ENCODE measurements at places on chromosomes 2 and 18.
A peak's percentile ranks its signal among the peaks of the same experiment; 100 is the strongest.

GRCh38 chr2:218319813-218320365 is 27.6 kb upstream of the TMBIM1 start:
- no peak for DNase-seq

DNA sequence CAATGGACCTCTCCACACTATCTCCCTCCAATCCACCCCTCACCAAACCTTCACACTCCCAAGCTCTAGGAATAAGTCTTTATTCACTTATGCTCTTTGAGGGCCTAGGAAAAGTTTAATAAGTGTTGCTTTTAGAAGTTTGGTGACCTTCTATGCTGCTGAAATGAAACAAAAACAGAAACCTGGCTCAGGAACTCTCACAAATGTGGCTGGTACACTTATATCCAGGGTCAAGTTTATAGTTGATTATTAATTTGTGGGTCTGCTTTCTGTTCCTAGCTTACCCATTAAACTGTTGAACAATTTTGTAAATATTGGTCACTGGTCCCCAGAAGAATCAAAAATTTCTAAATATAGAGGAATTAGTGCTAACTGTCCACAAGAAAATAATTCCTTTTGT is 14.2 kb upstream of the ANKRD44 start:
- no peak for DNase-seq

GRCh38 chr2:172710584-172711047 is 25.0 kb upstream of the RAPGEF4 start:
- DNase-seq: peak; percentile 52

GRCh38 chr2:106800976-106801655 is 84.9 kb downstream of the ST6GAL2 start:
- DNase-seq: no peak

DNA sequence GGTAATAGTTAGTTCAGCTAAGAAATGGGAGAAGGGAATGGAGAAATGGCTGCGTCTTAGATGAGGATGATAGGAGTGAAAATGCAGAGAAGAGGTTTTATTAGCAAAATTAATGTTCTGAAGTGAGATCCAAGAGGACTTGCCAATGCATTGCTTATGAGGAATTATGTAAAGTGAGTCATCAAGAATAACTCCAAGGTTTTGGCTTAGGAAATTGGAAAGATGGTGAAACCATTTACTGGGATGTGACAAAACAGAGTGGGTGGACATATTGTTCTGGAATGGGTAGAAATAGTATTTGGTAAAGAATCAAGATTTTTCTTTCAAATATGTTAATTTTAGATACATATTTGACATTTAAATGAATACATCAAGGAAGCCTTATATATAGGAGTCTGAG is 306.6 kb upstream of the CYRIA start:
- no peak for DNase-seq

DNA sequence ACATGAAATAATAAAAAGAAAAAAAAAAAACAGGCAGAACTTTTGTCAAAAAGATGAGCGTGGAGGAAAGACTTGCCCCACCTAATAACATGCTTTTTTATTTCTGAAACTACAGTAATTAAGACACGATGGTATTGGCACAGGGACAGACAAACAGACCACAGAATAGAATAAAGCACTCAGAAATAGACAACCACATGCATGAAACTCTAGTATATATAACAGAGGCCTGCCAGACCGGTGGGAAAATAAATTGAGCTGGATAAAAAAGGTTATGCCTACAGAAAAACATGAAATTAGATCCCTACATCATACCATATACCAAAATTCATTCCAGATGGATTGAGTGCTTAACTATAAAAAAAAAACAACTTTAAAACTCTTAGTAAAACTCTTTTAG is 163.1 kb downstream of the NRP2 start:
- DNase-seq: no peak

DNA sequence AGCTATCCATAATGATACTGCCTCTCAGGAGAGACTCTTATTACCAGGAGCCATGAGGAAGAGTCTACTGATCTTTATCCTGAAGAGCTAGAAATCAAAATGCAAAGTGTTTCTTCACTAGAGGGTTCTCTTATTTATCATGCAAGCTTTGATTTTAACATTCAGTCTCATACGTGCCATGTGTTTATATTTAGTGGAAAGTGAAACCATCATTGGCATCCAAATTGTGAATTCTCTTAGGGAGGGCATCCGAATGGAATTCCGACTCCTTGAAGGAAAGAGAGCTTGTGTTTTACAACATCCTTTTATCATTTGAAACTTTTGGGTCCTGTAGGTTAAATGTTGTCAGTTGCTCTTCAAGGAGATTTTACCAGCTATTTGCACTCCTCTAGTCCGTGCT is 170.4 kb upstream of the SESTD1 start:
- DNase-seq: no peak

DNA sequence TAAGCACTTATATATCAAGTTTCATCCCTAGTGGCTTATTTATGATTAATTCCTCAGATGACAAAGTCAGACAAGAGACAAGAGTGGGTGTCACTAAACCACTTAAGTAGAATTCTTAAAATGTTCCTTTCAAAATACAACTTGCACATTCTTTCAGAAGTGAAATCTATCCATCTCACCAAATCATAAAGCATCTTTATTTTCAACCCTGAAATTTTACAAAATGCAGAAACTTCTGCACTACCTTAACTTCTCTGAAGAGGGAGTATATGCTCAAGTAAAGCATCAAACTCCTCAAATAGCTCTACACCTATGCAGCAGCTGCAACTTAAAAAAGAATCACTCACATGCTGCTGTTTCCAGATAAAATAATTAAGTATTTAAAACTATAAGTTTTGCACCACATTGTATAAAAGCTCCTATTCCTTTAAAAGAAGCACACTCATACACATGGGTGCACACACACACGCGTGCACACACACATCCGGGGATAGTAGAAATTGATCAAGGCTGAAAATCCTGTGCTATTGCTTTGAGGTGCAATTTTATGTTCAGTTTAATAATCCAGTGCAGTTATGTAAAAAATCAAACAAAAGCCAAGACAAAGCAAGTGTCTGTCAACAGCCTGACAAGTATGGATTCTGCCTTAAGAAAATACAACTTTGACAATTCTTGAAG is 244.5 kb downstream of the TCF4 start:
- no peak for DNase-seq

DNA sequence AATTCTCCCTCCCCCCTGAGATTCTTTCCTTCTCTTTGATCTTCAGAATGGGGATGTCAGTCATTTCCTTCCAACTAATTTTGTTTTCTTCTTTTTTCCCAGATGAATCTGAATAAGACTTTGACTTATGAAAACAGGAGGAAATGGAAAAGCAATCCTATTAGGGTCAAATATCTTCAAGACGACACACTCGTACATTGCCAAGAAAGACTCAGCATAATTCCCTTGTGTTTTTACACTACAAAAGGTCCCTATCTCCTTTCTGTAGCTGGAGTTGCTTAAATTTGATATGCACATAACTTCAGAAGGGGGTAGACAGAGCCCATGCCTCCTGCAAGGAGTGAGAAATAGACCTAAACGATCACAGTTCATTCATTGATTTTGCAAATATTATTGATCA is 230.3 kb upstream of the RBBP8 start:
- no peak for DNase-seq

DNA sequence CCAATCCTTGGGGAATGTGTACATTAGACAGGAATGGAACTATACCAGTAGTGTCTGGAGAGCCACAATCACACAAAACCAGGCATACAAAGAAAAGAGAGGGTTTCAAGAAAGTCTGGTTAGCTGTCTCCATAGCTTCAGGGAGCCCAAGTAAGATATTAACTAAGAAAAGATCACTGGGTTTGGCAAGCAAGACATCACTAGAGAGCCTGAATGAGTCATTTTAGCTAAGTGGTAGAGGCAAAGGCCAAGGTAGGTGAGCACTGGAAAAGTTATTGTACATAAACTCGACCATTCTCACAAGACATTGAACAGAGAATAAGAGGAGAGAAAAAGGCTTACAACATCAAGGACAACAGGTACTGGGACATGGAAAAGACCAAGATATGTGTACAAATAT is 143.8 kb upstream of the ARL4C start:
- no peak for DNase-seq

- no peak for DNase-seq
These were observed 76.5 kb downstream of the SDC1 start for GRCh38 chr2:20148426-20148922.

GRCh38 chr18:32764611-32765244 is 8.1 kb downstream of the KLHL14 start:
- DNase-seq: no peak

DNA sequence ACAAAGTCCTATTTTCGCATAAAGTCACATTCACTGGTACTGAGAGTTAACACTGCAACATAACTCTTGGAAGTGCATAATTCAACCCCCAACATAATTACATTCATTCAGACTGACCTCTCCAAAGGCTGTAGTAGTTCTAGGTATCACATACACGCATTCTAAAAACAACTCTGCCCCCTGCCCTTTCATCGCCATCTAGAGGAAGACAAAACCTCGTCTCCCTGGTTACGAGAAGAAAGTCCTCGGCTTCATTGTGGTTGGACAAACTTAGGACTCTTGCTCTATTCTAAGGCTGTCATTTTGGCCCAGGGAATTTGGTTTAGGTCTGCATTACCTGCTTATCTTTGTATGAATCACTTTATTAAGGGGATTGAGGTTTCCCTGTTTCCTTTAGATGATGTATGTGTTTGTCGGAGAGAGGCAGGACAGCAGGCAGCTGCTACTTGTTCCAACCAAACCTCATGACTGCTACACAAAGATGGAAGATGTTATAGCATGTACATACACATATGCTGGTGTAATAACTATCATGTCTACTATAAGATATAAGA is 215.4 kb upstream of the NRXN1 start:
- DNase-seq: no peak

DNA sequence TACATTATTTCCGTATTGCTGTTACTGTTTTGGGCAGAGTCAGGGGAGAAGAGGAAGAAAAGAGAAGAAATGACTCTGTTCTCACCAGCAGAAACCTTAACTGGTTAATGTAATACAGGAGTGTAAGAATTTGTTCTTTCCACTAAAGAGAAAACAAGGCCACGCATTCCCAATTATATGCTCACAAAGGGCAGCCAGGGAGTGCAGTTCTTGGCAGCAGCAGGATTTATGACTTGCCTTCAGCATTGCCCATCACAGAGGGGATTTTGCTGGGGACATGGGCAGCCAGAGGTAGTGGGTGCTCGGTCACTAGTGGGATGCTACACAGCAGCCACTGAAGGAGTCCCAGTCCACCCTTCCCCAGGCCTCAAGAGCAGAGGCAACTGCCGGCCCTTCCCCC is 18.4 kb downstream of the MREG start:
- DNase-seq: no peak

GRCh38 chr2:169343202-169343601 is 19.1 kb downstream of the LRP2 start:
- no peak for DNase-seq

GRCh38 chr2:65636813-65637483 is 204.5 kb upstream of the SPRED2 start:
- DNase-seq: no peak

DNA sequence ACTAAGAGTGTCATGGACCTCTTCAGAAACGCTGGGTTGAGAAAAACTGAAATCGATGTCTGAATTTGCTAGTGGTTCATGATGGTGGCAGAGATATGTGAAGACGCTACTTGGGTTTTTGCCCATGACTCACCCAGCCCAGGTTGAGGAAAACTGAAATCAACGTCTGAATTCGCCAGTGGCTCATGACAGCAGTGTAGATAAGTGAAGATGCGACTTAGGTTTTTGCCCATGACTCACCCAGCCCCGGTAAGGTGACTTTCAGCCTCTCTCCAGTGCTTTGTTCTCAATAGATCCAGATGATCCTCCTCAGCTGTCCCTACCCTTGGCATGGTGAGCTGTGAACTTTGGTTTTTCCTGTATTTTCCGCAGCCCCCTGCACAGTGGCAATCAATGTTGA is 105.3 kb upstream of the SIX3 start:
- no peak for DNase-seq

DNA sequence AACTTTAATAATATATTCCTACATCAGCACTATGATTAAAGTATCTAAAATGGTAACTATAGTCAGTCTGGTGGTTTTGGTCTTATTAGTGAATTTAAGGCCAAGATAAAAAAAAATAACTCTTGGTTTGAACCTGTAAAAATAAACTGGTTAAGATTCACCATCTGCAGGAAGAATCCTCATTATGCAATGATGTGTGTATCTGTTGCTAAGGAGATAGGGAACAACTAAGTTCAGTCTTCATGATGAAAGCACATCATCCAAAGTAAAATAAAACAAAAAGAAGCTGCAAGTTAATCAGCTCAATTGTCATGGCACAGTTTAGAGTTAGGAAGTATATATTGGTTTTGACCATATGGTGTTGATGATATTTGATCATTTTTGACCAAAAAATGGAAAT is 466.0 kb downstream of the NYAP2 start:
- DNase-seq: no peak

DNA sequence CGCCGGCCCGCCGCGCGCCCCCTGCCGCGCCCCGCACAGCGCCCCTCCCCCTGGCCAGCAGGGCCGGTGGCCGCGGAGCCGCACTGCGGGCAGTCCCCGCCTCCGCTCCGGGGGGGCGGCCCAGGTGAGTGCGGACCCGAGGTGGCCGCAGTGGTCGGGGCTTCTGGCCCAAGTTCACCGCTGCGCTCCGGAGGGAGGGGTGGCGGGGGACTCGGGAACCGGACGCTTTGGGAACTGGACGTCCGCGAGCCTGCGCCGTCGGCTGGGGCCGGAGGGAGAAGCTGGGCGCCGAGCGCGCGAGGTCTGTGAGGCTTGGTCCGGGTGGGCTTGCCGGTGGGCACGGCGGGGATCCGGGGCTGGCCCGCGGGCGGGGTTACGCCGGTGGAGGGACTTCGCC is 591 bp upstream of the LDLRAD4 start:
- peak; percentile 68 for DNase-seq

- DNase-seq: peak; percentile 71
These were observed 59.6 kb downstream of the SP110 start for GRCh38 chr2:230160112-230160660.

GRCh38 chr2:165779706-165780105 is 14.3 kb downstream of the GALNT3 start:
- no peak for DNase-seq

DNA sequence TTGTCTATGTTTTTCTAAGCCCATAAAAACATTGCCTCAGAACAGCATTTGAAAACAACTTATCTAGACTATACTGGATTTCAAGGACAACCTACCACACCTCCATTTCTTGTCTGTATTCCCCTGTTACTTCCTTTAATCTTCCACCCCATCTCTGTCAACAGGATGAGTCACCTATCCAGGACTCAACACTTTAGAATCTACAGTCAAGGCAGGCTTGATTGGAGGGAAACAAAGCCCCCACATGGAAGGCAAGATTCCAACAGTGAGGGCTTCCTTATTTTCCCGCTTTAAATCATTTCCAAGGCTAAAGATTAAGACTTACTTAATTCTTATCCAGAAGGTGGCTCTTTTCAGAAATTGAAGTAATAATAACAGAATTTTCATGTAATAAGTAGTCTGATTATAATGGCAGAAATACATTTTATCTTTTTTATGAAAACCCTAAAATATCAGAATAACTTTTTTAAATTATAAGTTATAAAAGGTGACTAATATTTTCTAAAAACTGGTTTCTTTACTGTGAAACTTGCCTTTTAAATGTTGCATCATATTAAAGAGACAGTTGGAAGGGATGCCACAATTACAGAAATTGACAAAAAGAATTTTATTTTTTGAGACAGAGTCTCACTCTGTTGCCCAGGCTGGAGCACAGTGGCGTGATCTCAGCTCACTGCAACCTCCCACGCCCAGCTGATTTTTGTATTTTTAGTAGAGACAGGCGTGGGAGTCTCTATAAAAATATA is 138.7 kb upstream of the CCDC150 start:
- no peak for DNase-seq
